ENCODE measurements at places on chromosomes 6 and 20. TPM values are rescaled to one million over a fixed set of nuclear protein-coding genes. Genes with fewer than 3 reads are reported as not detected.
A peak's percentile ranks its signal among the peaks of the same experiment; 100 is the strongest.

DNA sequence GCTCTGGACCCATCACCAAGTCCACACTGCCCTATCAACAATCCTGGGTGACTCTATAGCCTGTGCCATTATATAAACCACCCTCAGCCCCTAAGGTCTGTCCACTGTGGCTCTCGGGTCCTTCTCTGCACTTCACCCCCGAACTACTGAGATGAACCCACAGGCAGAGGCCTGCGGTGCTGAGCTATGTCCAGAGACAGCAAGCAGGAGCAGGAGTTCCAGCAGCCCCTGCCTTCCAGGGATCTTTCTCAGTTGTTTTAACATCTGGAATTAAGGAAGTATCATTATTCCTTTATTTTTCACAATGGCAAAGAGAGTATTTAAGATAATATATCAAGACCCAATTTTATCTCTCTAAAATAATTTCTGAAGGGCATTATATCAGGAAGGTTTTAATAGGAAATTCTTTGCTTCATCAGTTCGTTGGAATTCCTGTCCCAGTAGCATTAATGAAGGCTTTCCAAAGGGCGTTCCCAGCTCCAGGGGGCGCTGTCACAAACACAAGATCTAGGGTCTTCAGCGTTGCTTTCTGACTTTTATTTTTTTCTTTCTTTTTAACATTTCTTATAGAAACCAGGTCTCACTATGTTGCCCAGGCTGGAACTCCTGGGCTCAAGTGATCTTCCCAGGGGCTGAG lies 27.3 kb downstream of the RRBP1 start:
- DNase-seq, result no peak

DNA sequence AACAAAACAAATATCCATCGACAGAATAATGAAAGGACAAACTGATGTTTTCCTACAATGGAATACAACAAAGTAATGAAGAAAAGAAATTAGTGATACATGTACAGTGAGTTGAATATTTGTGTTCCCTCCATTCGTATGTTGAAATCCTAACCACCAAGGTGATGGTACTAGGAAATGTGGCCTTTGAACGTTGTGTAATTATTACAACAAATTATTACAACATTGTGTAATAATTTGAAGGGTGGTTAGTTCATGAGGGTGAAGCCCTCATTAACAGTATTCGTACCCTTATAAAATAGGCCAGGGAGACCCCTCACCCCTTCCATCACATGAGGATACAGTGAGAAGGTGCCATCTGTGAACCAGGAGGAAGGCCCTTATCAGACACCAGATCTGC lies 339.4 kb downstream of the BMP2 start:
- DNase-seq, result no peak

- peak; percentile 44 for DNase-seq
These were observed 61.2 kb downstream of the GCLC start for GRCh38 chr6:53483423-53484353.

DNA sequence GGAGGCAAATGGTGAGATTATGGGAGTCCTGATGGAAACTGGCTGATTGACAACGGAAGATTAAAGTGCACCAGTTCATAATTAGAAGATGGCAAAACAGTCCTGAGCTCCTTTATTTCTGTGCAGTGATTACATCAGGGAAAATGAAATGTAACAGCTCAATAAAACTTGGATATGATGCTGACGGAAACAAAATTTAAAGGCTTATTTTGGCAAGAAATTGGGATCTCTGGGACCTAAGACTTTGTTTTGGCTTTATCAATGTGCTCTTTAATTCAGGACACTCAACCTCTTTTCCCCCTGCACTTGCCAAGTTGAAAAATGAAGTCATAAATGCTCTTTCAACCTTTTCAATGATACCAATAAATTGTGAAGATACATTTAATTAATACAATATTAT lies 226.8 kb downstream of the C6orf118 start:
- no peak for DNase-seq

DNA sequence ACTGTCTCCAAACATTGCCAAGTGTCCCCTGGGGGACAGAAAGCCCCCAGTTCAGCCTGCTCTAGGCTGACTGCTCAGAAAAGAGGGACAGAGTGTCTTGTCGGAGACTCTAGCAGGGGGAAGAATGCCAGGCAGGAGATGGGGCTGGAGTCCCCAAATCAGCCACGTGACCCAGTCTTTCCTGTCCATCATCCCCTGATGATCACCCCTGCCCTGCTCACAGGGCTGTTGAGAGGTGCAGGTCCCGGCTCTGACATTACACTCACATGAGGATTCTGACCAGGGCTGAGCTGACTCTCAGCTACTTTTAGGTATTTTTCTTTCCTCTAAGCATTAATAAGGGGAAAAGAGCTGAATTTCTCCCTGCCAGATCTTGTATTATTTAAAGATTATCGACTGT lies 115.8 kb downstream of the SULF2 start:
- DNase-seq, result no peak

- no peak for DNase-seq
These were observed 7.5 kb upstream of the NUP153 start for GRCh38 chr6:17714177-17714576.

GRCh38 chr6:106369739-106370138 lies 9.2 kb downstream of the CRYBG1 start:
- DNase-seq, result no peak

GRCh38 chr6:159463119-159463829 lies 229.8 kb downstream of the SOD2 start:
- no peak for DNase-seq

KAT14 gene
- total RNA-seq, result 18.2 TPM

RIPOR2 gene
- 38.6 TPM for total RNA-seq

Data from dorsolateral prefrontal cortex (tissue), 122 donors.